ENCODE measurements at places on chromosomes 11 and 22.

DNA sequence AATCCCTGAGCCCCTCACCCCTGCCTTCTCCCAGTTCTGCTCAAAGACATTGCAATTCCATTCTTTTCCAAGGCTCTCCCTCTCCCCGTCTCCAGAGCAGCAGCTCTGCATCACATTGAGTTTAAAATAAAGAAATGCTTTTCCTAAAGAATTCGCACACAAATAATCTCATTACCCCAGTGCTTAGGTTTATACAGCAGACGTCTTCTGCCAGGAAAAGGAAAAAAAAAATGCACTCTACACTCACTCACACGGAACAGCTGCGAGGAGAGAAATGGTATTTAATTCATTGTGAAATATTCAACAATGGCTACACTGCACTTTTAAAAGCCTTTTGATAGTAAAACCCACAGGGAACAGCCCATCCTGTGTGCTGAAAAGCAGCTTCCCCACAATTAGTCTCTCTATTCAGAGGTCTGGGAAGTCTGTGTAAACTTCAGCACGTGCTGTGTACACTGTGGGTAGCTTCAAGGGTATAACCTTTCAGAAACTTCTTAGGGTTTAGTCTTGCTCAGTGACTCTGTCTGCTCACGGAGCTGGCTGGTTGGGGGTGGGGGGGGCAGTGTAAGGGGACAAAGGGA, 42.8 kb downstream of the ETS1 start:
- DNase-seq = no peak

DNA sequence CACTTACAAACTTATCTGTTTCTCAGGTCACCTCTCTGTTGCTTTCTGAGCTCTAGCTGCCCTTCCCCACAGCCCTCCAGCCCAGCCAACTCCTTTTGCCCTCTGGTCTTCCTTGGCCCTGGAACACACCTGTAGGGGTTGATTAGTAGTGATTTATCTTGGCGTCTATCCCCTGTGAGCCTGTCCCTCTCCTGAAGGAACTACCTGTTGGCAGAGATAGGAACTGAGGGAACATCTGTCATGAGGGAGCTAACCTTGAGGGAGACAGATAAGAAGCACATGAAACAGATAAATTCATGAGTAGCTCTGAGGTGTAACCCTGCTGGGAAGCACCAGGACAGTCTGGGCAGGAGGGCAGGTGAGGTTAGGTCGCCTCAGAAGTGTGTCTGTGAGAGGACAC, 38.9 kb downstream of the CABIN1 start:
- no peak for DNase-seq

DNA sequence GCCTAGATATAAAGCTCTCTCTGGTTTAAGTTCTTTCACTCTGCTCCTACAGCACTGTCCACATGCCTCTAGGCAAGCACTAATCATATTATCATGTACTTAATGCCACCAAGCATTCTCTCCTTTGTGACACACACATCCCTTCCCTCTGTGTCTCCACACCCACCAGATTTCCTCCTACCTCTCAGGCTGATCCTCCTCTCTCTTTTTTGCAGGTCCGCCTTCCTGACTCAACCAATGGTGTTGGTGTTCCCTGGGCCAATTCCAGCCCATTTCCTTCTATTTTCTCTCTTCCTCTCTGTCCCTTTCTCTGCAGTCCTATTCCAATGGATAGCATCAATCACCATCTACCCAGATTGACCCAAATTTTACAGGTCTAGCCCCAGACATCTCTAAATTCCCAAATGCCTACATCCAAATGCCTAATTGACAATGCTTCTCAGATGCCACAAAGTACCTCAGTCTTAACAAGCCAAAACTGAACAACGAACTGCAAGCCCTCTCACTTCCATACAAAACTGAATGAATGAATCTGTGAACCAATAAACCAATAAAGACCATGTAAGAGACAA, 504 bp upstream of the ZNF215 start:
- no peak for DNase-seq

- DNase-seq = peak; percentile 38
Measured at GRCh38 chr11:128905345-128906184, 14.4 kb downstream of the KCNJ5 start.

- DNase-seq = no peak
Measured at GRCh38 chr11:66567787-66568123, 651 bp downstream of the CTSF start.

GRCh38 chr11:119047205-119047604, 9.8 kb downstream of the HYOU1 start:
- DNase-seq = no peak

All from cardiac muscle cell (in vitro differentiated cells and primary cell).